NCI-H446 treated with DMSO at 0.1 percent for 48 hours (cell line): ENCODE measurements at places on chromosomes 11 and 22.

- no peak for DNase-seq
Observed at GRCh38 chr11:97743205-97743742, 1277.5 kb upstream of the CNTN5 start.

DNA sequence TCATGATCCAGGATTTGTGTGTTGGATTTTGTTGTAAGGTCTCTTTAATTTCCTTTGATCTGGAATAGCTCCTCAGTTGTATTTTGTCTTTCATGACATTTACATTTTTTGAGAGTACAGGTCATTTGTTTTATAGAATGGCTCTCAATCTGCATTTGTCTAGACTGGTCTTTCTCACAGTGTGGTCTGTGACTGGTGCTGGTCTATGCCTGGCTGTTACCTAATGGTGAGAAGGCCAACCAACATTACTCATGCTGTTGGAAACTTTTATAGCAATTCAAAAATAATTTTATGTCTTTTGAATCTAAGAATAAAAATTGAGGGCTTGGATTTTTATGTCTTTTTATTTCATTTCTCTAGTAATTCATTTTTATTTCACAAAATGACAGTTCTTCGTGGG lies 3.9 kb upstream of the NCR3LG1 start:
- DNase-seq: no peak

GRCh38 chr11:112497826-112498225 lies 237.2 kb upstream of the PLET1 start:
- no peak for DNase-seq

GRCh38 chr22:37193629-37194191 lies 5.7 kb upstream of the C1QTNF6 start:
- DNase-seq: no peak

GRCh38 chr11:102727890-102728289 lies 3.1 kb upstream of the MMP8 start:
- no peak for DNase-seq

DNA sequence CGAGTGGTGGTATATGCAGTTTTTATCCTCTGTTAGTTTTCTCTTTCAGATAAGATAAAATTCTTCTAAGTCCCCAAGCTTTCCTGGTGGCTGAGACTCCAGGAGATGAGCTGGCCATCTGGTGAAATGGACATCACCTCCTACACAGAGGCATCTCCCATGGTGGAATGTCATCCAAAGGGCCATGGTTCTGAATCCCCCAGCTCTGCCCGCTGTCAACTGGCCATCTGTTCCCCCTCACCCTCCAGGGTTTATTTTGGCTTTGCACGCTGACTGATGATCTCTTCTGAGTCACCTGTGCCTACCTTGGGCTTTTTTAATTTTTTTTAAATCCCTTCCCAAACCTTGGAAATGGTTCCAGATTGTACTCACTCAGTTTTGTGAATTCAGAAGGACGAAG lies 142.2 kb downstream of the HIPK3 start:
- DNase-seq: no peak

DNA sequence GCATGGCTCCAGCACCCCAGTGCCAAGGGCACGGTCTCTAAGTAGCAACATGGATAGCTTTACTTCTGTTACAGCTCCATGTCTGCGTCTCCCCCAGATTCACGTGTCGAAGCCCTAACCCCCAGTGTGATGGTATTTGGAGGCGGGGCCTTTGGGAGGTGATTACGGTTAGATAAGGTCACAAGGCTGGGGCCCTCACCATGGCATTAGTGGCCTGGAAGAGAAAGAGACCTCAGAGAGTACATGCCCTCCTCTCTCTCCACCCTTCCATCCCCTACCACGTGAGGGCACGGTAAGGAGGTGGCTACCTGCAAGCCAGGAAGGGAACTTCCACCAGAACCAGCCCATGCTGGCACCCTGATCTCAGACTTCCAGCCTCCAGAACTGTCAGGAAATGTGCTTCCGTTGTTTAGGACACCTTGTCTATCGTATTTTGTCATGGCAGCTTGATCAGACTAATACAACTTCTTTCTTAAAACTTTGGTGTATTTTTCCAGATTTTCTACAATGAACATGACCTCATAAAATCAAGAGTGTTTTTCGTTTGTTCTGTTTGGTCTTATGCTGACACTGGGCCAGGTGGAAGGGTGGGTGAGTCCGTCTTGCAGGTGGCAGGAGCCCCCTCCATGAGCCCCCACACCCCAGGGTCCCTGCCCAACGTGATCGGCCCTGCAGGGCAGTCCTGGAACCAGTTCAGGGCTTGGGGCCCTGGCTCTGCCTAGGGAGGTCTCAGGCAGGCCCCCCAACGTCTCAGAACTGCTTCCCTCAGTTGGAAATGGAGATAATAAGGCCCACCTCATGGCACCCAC lies 10.7 kb downstream of the RTN4R start:
- DNase-seq: no peak

GRCh38 chr22:24427500-24428164 lies at the start of gene ADORA2A:
TSS of gene ADORA2A (plus strand) at chr22:24427599. CDS start at chr22:24433405, 5,806 bp downstream.
- no peak for DNase-seq

DNA sequence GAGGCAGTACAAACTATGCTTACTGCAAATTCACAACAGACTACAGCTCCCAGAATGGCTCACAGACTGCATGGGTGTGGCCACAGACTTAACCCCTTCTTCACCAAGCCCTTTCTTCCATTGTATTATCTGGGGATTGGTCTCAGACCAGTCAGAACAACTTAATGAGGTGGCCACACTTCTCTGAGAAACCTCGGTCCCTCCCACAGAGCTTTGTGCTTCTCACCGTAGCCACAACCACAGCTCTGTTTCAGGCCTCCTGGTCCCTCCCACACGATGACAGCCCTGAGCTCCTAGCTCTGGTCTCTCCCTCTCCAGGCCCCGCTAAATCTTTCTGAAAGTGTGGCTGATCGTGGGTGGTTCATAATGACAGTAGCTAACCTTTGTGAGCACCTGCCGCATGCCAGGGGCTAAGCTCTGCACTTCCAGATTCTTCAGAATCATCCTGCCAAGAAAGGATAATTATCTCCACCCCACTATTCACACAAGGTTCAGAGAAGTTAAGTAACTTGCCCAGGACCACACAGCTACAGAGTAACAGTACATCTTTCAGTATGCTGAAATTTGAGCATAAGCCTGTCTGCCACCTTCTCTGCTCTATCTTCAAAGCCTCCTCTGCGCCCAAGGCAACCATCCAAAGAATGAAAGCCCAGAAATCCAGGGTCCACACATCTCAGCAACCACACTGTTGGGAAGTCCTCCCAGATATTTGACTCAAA lies 5.4 kb downstream of the PDE2A start:
- no peak for DNase-seq
